ENCODE measurements at places on chromosomes 11 and 22.

- H3K36me3 ChIP-seq, result no peaks in the 10 kb centered on the region
- H3K27me3 ChIP-seq, result no peaks in the 10 kb centered on the region
- H3K27ac ChIP-seq, result no peak overlapping the region
- DNase-seq, result peak; percentile 23
Observed at GRCh38 chr22:33577862-33578411, 342.3 kb downstream of the LARGE1 start.

DNA sequence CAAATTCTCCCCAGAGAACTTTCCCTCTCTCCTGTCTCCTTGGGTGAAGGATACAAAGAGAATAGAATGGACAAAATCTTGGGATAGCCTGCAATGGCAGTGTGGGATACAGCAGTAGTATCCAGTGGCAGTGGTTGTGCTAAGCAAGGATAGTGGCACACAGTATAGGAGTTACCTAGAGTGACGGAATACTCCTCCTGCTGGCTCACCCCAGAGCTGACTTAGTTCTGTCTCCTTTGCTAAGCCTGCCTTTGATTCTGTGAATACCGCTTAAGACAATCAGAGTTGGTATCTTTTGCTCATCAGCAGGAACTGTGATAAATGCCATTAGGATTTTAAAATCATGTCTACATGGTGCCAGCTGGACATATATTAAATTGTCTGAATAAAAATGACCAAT lies 404.3 kb downstream of the JRKL start:
- no peak overlapping the region for H3K27ac ChIP-seq
- H3K4me1 ChIP-seq, result no peaks in the 10 kb centered on the region
- no peak for DNase-seq
- no peak overlapping the region for H3K4me3 ChIP-seq

- no peaks in the 10 kb centered on the region for H3K27me3 ChIP-seq
- H3K4me1 ChIP-seq, result no peaks in the 10 kb centered on the region
- no peak overlapping the region for H3K27ac ChIP-seq
- DNase-seq, result no peak
Observed at GRCh38 chr22:48147404-48147803, 1385.0 kb downstream of the TBC1D22A start.

DNA sequence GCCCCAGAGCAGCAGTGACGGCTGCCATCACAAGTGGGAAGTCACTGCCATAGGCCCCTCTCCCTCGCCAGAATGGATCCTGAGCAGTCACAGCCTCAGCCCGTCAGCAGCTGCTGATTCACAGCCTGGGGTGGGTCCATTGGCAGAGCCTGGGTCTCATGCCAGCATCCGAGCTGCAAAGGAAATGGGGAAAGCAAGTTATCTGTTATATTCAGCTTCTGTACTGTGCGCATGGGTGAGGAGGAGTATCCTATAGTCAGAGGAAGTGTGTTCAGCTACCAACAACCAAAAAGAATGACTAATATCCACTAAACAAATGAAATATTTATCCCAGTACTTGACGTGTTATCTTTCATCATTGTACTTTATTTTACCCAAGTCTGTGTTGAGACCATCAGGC lies 119.7 kb downstream of the RCN1 start:
- no peak overlapping the region for H3K27ac ChIP-seq
- no peak for DNase-seq
- no peaks in the 10 kb centered on the region for H3K4me1 ChIP-seq
- no peaks in the 10 kb centered on the region for H3K27me3 ChIP-seq
- H3K4me3 ChIP-seq, result no peak overlapping the region
- H3K36me3 ChIP-seq, result no peaks in the 10 kb centered on the region

DNA sequence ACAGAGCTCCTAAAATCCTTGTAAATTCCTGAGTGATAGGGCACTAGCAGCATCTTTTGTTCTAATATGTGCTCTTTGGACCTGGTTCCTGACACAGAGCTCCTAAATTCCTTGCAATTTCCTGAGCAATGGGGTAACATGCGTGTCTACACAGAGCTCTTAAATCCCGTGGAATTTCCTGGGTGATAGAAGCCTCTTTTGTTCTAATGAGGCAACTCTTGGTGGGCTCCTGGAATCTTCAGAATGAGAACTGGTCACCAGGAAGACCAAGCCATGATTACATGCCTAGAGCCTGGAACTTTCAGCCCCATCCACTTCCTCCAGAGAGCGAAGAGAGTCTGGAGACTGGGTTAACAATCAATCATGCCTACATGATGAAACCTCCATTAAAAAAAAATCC lies 19.0 kb downstream of the RSF1 start:
- peaks cover 2% of the 10 kb centered on the region for H3K36me3 ChIP-seq
- no peak overlapping the region for H3K27ac ChIP-seq
- no peak for DNase-seq
- no peaks in the 10 kb centered on the region for H3K27me3 ChIP-seq

DNA sequence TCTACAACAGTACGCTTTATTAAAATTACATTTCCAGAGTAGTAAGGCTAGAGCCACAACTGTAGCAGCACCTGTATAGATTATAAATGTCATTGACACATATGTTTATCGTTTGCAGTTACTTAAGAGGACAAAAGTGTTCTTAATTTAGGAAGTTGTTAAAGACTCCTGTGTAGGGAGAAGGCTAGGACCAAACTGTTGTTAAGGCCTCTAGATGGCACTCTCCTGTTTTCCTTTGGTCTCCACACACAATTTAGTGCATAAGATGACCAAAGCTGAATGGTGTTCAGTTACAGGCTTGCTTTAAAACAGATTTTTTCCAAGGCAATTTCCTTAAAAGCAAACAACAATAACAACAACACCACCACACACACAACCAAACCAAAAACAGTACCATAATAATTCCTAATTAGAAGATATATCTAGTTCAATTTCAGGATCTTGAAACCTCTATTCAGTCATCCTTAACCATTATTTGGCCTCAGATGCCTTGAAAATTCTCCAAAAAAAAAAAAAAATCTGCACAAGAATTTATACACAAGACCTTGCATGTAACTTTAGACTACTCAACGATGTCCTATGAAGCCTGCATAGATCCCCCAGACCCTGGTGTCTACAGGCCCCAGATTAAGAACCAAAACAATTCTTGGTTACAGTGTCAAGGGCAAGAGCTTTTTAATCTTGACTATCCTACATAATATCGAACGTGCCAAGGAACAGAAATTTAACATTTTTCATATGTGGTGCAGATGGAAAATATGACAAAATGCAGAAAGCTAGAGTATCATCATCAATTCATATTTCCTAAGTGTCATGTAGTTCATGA lies 42.6 kb upstream of the APOA1 start:
- H3K36me3 ChIP-seq, result peaks cover 6% of the 10 kb centered on the region
- no peak overlapping the region for H3K27ac ChIP-seq
- H3K4me3 ChIP-seq, result no peak overlapping the region

DNA sequence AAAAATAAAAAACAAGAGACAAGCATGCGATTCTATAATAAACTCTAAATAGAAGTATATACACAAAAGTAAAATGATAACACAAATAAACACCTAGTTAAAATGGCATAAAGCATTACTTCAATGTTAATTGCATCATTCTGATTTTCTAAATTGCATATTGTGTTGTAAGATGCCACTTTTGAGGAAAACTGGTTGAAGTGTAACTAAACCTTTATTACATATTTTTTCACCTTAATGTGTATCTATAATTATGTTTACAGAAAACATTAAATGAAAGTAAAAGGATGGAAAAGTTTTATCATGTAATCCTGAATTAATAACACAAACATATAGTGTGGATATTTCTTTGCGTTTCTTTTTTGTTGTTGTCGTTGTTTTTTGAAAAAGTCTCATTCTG lies 45.4 kb upstream of the TOP3B start:
- H3K36me3 ChIP-seq, result no peaks in the 10 kb centered on the region
- H3K4me3 ChIP-seq, result no peak overlapping the region
- no peak for DNase-seq
- H3K27ac ChIP-seq, result no peak overlapping the region

GRCh38 chr11:88105951-88106350 lies 69.3 kb downstream of the RAB38 start:
- no peak overlapping the region for H3K27ac ChIP-seq
- H3K27me3 ChIP-seq, result no peaks in the 10 kb centered on the region
- H3K4me3 ChIP-seq, result no peak overlapping the region
- no peaks in the 10 kb centered on the region for H3K36me3 ChIP-seq
- H3K4me1 ChIP-seq, result no peaks in the 10 kb centered on the region

DNA sequence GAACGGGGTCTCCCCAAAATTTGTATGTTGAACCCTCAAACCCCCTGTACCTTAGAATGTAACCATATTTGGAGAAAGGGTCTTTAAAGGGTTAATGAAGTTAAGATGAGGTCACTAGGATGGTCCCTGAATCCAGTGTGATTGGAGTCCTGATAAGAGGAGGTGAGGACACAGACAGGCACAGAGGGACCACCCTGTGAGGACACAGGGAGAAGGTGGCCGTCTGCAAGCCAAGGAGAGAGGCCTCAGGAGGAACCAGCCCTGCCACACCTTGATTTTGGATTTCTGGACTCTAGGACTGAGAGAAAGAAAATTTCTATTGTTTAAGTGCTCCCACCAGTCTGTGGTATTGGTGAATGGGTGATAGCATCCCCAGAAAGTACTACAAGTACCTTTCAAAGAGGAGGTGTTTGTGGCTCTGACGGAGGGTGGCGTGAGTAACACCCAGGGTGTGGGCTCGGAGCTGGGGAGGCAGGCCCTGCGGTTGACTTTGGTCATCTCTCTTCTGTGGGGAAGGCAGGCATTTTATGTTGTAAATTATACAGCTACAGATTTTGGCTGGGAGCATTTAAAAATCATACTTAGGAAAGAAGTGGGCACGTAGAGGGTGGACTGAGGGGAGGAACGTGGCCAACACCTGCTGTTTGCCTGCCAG lies 13.8 kb downstream of the MRGPRF start:
- no peak overlapping the region for H3K4me3 ChIP-seq
- DNase-seq, result no peak
- H3K27me3 ChIP-seq, result no peaks in the 10 kb centered on the region
- H3K27ac ChIP-seq, result no peak overlapping the region

DNA sequence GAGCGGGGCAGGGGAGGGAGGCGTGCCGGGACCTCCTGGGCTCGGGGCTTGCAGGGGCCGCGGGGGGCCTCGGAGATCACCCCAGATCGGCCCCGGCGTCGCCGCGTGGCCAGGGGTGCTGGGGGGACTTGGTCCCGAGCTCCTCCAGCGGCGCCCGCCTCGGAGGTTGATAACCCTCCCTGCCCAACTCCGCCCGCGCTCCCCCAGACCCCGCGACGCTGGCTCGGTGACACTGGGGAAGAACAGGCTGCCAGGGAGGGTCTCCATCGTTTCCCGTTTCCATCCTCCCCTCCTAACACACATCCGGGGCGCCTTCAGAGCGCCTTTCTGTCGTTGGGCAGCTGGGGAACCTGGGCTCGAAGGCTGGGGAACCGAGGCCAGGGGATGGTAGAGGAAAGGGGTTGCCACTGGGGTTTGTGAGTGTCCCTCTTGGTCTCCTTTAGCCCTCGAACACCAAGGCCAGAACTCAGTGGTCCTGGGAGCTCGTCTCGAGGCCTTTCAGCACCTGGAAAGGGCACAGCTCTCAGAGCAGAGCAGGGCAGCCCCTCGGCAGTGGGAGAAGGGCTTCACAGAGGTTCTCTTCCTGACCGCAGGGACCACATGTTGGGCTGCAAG lies 431 bp downstream of the SLC37A2 start:
- H3K4me3 ChIP-seq, result peak overlapping the region; percentile 61
- H3K27ac ChIP-seq, result peak overlapping the region; percentile 71
- peaks cover 8% of the 10 kb centered on the region for H3K4me1 ChIP-seq
- H3K27me3 ChIP-seq, result no peaks in the 10 kb centered on the region
- H3K36me3 ChIP-seq, result no peaks in the 10 kb centered on the region

- H3K27ac ChIP-seq, result no peak overlapping the region
- no peak for DNase-seq
- H3K4me1 ChIP-seq, result peaks cover 3% of the 10 kb centered on the region
- no peaks in the 10 kb centered on the region for H3K36me3 ChIP-seq
Observed at GRCh38 chr11:6927030-6927617, 898 bp downstream of the ZNF215 start.

- H3K4me3 ChIP-seq, result no peak overlapping the region
- no peaks in the 10 kb centered on the region for H3K4me1 ChIP-seq
- no peak for DNase-seq
- no peaks in the 10 kb centered on the region for H3K27me3 ChIP-seq
- no peak overlapping the region for H3K27ac ChIP-seq
Observed at GRCh38 chr11:105132716-105133511, 6.7 kb downstream of the CARD18 start.

GRCh38 chr22:44192098-44192815 lies 11.5 kb downstream of the PARVG start:
- no peaks in the 10 kb centered on the region for H3K4me1 ChIP-seq
- no peak for DNase-seq

- no peaks in the 10 kb centered on the region for H3K27me3 ChIP-seq
- H3K27ac ChIP-seq, result no peak overlapping the region
- DNase-seq, result no peak
- no peaks in the 10 kb centered on the region for H3K4me1 ChIP-seq
- no peak overlapping the region for H3K4me3 ChIP-seq
- H3K36me3 ChIP-seq, result no peaks in the 10 kb centered on the region
Observed at GRCh38 chr11:24859801-24860300, 363.0 kb downstream of the LUZP2 start.

DNA sequence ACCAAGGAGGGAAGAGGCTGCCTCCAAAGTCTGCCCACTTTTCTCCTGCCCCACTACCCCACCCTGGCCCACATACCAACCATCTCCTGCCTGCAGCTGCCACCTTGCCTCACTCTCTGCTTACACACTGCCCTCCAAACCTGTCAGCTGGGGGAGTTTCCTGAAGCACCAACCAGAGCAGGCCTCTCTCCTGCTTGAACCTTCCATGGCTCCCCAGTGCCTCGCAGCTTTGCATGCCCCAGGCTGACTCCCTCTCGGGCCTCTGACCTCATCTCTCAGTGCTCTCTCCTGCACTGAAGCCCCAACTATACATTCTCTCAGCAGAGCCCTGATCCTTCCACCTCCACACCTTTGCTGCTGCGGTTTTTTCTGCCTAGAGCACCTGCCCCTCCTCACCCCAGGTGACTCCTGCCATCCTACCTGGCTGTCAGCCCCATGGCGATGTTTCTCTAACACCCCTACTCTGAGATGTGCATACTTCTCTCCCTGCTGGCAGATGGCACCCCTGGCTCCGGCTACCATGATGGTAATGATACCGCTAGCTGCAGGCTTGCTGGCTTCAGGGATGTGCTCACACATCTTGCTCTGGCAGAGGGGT lies 43.5 kb downstream of the MN1 start:
- no peaks in the 10 kb centered on the region for H3K27me3 ChIP-seq
- H3K4me1 ChIP-seq, result no peaks in the 10 kb centered on the region
- no peak overlapping the region for H3K4me3 ChIP-seq
- no peak for DNase-seq
- H3K27ac ChIP-seq, result no peak overlapping the region
- H3K36me3 ChIP-seq, result no peaks in the 10 kb centered on the region

GRCh38 chr11:8967184-8967583 lies 2.9 kb upstream of the TMEM9B start:
- H3K27ac ChIP-seq, result no peak overlapping the region
- H3K36me3 ChIP-seq, result no peaks in the 10 kb centered on the region
- DNase-seq, result no peak
- H3K27me3 ChIP-seq, result no peaks in the 10 kb centered on the region

Measured in lung (tissue), 17 donors.